ENCODE measurements at places on chromosomes 1 and 21.

GRCh38 chr1:67889466-67889865 lies 56.2 kb upstream of the GNG12 start:
- DNase-seq = no peak

GRCh38 chr1:58249737-58250586 lies 296.6 kb downstream of the OMA1 start:
- peak; percentile 36 for DNase-seq

- no peak for DNase-seq
These were observed 836 bp upstream of the PRCC start for GRCh38 chr1:156766298-156767100.

DNA sequence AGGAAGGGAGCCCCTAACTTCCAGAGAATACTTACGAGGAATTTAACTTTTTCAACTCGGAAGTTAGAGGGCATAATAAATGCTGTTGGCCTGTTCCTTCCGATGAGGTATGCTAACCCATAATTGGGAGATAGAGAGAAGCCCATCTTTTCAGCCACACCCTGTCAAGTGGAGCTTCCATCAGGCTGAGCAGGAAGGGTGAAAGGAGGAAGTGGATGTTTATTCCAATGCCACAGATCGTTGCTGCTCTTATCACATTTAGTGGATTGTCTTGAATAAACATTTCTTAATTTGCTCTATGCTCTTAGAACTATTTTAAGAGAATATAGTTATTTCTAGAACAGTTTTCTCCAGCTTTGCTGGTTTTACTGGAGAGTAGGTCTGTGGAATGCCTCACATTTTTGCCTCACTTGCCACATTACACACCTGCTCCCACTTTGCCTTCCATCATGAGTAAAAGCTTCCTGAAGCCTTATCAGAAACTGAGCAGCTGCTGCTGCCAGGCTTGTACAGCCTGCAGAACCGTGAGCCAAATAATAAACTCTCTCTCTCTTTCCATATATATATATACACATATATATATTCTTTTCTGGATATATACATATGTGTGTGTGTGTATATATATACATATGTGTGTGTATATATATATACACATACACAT lies 60.0 kb upstream of the RGS21 start:
- no peak for DNase-seq

- DNase-seq = no peak
These were observed 609.4 kb upstream of the PKN2 start for GRCh38 chr1:88074661-88075060.

DNA sequence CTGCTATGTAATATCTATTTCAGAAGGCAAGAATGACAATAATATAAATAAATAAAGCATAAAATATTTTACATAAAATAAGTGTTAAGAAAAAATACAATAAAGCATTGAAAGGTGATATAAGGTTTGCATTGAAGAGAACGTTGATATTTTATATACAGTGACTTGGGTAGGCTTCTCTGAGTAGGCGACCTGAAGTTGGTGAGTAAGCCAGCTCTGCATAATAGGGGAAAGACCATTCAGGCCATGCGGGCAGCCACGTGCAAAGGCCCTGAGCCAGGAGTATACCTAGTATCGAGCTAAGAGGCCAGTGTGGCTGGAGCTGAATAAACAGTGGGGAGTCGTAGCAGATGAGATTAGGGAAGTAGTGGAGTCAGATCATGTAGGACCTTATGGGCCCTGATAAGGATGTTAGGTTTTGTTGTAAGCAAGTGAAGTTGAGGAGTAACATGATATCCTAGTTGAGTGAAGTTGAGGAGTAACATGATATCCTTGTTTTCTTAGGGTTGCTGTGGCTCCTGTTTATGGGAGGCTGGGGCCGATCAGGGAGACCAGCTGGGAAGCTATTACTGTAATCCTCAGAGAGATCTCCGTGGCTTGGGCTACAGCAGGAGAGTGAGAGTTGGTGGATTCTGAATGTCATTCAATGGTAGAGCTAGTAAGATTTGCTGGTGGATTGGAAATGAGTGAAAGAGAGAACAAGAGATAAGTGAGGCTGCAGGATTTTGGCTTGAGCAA lies 22.0 kb downstream of the KCNK1 start:
- DNase-seq = no peak

GRCh38 chr1:86258101-86258500 lies 101.5 kb upstream of the COL24A1 start:
- no peak for DNase-seq

GRCh38 chr1:33348676-33349080 lies 27.8 kb upstream of the A3GALT2 start:
- DNase-seq = no peak

GRCh38 chr1:156103521-156103947 lies 11.0 kb upstream of the LMNA start:
- no peak for DNase-seq

GRCh38 chr21:45541221-45542039 lies 810 bp downstream of the SLC19A1 start:
- DNase-seq = peak; percentile 72

All from nucleus accumbens (tissue), 56 donors.